ENCODE measurements at places on chromosomes 12 and 14.

GRCh38 chr12:26298785-26299621 is 103.6 kb downstream of the SSPN start:
- DNase-seq: no peak

- DNase-seq: no peak
These were observed 149.7 kb upstream of the SLC16A7 start for GRCh38 chr12:59446116-59446515.

DNA sequence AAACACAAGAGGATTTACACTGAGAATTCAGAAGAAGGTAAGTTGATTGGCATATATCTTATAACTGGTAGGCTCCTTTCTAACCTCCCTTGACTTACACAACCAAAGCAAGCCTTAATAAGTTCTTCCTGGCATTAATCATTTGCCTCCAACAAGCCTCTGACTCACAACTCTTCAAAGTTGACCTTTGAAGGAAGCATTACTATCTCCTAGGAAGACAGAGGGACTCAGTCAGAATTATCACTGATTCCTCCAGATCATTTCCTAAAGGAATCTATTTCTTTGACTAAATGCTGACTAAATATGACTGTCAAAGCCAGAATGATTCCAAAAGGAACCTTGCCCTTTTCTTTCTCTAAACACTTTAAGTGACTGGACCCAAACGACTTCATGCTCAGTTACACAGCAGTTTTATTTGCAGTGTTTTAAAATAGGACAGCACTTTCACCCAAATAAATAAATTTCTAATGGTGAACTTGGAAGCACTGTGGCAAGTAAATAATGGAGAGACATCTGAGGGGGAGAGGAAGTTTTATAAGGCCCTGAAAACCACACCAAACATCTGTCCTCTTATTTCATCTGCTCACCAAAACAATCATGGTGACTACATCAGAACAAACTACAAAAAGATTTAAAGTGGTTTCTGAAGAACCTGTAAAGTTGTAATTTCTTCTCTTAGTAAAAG is 128.2 kb downstream of the KLHL28 start:
- no peak for DNase-seq

DNA sequence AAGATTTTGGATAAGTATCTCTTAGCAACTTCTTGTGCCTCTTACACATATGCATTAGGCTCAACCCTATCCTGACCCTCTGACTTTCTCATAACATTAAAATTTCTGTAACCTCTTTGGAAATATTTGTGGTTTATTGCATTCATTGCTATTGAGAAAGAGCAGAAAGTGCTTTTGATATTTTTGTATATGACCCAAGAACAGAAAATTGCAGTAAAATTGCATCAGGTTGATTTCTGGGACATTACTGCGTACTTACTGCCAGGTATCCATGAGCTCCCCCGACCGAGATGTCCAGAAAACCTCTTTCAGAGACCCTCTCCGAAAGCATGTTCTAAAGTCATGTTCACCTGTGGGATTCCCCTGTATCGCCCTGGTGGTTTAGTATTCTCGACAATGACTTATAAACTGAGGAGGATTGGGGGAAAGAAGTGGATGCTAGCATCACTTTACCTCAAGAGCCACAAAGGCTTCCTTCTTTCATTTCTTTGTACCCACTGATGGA is 14.5 kb upstream of the IL22 start:
- DNase-seq: no peak

DNA sequence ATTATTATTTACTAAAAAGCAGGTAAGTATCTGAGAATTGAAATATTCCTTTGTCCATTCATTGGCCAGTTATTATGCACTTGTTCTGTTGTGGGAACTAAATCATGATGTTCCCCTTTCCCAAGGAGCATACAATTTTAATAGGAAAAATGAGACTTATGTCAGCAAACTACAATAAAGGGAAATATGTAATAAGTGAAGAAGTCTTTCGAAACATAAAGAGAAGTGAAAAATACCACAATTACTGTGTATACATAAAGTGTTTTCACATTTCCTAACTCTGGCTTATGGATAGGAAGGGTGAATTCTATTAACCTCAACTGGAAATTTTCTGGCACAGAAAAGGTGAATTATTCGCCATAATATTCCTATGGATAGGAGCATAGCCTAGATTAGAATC is 78.4 kb upstream of the DNM1L start:
- no peak for DNase-seq

- DNase-seq: no peak
These were observed 42.1 kb upstream of the CFAP54 start for GRCh38 chr12:96447256-96447655.

DNA sequence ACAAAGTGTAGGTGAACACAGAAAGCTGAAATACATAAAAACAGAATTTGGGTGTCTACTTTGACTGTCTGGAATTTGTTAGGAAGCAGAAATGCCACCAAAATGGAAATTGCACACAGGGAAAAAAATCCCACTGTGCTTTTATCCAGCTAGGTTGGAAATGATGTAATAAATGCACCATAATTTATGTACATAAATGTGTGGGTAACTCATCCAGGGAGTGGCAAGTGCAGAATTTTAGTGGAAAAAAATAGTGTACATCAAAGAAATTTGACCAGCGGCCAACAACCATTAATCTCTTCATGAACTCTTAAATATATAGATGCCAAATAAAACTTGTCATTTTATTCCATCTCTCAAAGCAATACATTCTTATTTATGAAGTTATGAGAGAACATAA is 105.6 kb downstream of the LLPH start:
- DNase-seq: no peak

DNA sequence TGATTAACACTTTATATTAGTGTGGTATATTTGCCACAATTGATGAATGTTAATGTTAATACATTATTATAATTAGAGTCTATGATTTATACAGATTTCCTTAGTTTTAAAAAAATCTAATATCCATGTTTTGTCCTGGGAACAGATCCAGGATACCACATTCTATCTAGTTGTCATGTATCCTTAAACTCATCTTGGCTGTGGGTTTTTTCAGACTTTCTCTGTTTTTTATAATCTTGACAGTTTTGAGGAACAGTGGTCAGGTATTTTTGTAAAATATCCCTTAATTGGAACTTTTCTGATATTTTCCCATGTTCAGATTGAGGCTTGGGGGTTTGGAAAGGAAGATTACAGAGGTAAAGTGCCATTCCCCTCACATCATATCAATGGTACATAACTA is 104.1 kb downstream of the LMNTD1 start:
- DNase-seq: no peak

GRCh38 chr14:68695856-68696255 is 97.0 kb downstream of the ZFP36L1 start:
- DNase-seq: no peak

GRCh38 chr12:23884909-23885308 is 64.6 kb downstream of the SOX5 start:
- DNase-seq: no peak

DNA sequence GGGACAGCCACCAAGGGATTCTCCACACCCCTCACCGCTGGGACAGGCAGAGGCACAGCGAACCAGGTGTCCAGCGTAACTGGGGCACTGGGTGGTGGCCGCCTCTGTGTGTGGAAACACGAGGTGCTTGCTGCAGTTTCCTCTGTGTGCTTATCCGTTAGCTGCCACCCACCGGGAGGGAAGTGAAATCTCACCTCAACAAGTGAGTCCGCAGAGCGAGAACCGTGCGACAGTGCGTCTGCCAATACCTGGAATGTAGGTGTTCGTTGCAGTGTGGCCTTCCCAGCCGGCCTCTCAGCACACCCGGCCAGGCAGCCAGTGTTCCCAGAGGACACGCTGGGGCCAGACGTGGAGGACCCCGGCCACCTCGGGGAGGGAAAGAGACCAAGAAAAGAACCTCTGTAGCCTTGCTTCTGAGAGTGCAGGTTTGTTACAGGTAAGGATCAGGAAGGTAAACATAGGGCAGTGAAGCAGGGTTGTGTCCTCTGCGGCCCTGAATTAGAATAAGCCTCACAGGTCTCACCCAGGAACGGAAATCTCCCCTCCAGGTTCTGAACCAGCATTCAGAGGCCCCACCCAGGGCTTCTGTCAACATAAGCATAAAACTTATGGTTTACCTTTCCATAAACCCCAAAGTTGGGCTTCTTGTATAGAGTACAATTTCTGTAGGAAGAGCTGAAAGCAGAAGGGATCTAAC is 1.5 kb downstream of the BCL2L14 start:
- no peak for DNase-seq

- no peak for DNase-seq
These were observed 37.8 kb upstream of the OR4E1 start for GRCh38 chr14:21711360-21711961.

GRCh38 chr12:78442454-78442801 is 422.1 kb upstream of the SYT1 start:
- DNase-seq: no peak

DNA sequence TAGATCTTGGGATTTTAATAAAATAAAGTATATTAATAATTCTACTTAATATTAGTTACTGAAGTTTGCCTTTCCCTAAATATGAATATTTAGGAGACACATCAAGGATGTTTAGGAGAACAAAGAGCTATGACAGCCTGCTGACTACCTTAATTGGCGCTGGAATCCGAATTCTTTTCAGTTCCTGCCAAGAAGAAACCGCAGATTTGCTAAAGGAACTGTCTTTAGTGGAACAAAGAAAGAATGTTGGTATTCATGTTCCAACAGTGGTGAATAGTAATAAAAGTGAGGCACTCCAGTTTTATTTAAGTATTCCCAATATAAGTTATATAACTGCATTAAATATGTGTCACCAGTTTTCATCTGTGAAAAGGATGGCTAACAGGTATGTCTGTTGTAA is 54.5 kb downstream of the MIS18BP1 start:
- no peak for DNase-seq

GRCh38 chr12:126891789-126892188 is 1375.2 kb upstream of the TMEM132C start:
- no peak for DNase-seq

- DNase-seq: peak; percentile 37
These were observed at the start of gene SLC38A1 for GRCh38 chr12:46268583-46269428. Gene SLC38A1, minus strand, starts transcription at chr12:46269043. Its CDS starts 29,243 bp downstream, at chr12:46239800.

GRCh38 chr14:35979531-35979930 is 153.4 kb downstream of the BRMS1L start:
- DNase-seq: no peak

GRCh38 chr12:32196250-32197198 is 89.9 kb downstream of the BICD1 start:
- no peak for DNase-seq

DNA sequence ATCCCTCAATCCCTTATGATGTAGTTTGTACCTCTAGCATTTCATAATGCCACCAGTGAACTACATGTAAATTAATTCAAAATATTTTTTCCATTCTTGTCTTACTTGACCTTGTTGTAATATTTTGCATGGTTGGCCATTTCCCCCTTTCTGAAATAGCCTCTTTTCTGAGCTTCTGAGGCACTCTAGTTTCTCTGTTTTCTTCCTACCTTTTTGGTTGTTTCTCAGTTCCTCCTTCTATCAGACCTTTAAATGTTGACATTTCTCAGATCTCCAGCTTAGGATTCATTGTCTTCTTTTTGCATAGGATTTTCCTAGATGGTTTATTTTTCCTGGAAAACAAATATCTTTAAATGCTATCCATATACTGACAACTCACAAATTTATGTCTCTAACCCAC is 9.8 kb upstream of the RMST start:
- no peak for DNase-seq

DNA sequence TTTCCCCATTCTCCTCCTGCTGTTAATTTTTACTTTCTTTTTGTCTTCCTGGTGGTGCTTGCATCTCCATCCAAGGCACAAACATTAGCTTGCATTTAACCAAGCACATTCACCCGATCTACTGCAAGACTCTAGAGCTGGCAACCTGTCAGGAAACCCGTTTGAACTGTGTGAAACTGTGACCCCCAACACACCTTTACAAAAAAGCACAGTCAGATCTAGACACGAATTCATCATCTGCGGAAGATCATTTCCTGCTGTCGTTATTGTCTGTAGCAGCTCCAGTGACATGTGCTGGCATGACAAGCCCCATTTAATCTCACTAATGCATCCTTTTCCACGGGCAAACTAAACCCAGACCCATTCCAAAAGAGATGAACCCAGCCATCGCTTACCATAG is 340.5 kb downstream of the VRK1 start:
- DNase-seq: no peak

- no peak for DNase-seq
These were observed 18.4 kb upstream of the TEX22 start for GRCh38 chr14:105379946-105380345.

DNA sequence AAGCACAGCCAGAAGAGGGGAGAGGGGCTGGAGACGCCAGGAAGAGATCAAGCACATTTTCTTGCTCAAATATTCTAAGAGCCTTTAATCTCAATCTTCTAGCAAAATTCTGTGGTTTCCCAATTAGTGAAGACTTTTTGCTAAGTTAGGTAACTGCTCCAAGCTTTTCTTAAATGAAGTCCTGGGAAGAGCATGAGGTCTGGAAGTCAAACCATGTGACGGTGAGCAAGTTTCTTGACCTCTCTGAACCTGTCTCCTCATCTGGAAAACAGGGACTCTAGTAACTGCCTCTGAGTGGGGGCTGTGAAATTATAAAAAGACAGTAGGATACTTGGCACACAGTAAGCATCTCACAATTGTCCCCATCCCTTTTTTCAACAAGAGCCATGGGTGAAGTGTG is 24.1 kb downstream of the BDKRB1 start:
- DNase-seq: no peak

DNA sequence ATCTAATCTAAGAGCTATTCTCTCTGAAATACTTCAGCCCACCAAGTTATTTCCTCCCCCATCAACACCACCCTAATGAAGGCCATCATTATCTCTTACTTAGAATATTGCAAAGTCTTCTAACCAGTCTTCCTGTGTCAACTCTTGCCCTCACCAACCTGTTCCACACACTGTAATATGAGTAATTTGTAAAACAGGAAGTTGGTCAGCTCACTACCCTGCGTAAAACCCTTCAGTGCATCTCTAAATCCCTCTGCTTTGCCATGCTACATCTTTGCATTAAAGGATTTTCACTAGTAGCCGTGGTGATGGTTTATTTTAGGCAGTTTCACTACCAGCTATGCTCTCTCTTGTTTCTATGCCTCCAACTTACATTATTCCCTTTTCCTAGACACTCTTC is 70.0 kb downstream of the KIF21A start:
- no peak for DNase-seq

GRCh38 chr14:42673963-42674362 is 1067.3 kb downstream of the LRFN5 start:
- DNase-seq: no peak

DNA sequence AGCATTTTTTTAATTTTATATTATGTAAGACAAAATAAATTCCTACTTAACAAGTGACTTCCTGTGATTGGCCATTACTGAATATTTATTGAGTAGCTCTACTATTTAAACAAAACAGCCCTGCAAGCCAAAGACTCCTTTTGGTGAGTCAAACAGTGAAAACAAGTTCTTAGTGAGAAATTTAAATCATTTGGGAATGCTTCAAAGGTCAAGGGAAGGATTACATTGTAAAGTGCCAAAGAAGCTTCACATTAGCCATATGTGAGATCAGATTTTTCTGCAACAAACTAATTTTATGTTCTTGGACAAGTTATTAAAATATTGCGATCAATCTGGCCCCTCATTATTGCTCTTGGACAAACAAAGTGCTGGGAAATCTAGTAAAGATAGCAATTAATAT is 795.4 kb upstream of the MGAT4C start:
- no peak for DNase-seq

Data from cerebellar nuclear complex (tissue), 1 donor.